ENCODE measurements at places on chromosomes 4 and X. TPM values are rescaled to one million over a fixed set of nuclear protein-coding genes. Genes with fewer than 3 reads are reported as not detected.

PITX2 gene
- 0.44 TPM for total RNA-seq

GABRB1 gene
- total RNA-seq = not detected

SUPT20HL2 gene
- not detected for total RNA-seq

MAP3K15 gene
- 4.9 TPM for total RNA-seq
